ENCODE measurements at places on chromosomes 1 and 21. TPM values are rescaled to one million over a fixed set of nuclear protein-coding genes. Genes with fewer than 3 reads are reported as not detected.

The ANKRD45 gene
- total RNA-seq, result 0.37 TPM

The NOTCH2 gene
- 47.6 TPM for total RNA-seq

The TNNI3K gene
- not detected for total RNA-seq

The NFYC gene
- 51.1 TPM for total RNA-seq

The ARMH1 gene
- not detected for total RNA-seq

DNA sequence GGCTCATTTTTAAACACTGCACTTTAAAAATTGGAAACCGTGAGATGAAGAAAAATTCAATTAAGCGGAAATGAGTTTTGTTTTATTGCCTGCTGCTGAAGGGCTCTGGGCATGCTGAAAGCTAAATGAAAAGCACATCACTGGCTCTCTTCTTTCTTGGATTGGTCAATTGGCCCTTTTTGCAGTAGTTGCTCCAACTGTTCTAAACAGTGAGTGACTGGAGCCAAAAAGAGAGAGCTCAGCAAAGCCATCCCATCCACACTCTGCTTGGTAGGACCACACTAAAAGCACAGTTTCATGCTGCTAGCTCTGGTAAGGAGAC, 48.1 kb downstream of the LHX4 start:
- DNase-seq, result no peak

DNA sequence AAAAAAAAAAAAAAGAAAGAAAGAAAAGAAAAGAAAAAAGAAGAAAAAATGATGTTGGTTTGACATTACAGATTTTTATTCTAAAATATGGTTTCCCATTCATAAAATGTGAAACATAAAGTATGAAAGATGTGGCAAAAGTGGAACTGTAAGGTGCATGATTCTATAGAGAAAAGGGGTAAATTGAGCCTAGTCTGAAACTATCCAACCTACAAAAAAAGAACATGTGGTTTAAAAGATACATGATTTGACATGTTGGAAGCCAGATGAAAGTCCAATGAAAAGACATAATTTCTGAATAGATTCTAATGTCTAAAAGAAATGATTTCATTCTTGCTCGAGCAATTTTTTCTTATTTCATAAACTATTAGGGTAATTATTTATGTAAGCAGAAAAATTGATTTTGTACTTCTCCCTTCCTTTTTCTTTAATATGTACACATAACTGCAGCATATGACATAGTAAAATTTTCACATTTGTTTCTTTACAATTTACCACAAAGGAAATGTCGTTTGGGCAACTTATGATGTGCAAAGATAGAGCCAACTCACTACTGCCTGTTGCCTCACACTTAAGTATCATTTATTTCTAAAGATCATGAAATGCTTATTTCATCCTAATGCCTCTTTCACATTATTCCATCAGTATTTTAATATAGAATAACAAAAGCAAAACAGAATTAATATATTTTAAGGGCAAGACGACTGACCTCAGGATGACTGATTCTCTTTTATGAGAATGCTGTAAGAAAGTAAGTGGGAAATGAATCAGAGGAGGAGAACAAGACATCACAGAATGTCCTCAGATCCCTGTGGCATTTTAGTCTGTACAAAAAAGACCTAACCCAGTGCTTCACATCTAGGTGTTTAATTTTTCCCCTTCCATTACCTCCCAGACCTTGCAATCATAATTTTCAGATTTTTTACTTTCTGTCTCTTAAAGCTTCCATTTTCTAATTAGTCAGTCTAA, 165.8 kb upstream of the HMCN1 start:
- DNase-seq, result no peak

GRCh38 chr1:198175423-198176170, 18.8 kb downstream of the NEK7 start:
- DNase-seq, result no peak

GRCh38 chr1:41749991-41750745, 168.6 kb downstream of the HIVEP3 start:
- DNase-seq, result no peak

DNA sequence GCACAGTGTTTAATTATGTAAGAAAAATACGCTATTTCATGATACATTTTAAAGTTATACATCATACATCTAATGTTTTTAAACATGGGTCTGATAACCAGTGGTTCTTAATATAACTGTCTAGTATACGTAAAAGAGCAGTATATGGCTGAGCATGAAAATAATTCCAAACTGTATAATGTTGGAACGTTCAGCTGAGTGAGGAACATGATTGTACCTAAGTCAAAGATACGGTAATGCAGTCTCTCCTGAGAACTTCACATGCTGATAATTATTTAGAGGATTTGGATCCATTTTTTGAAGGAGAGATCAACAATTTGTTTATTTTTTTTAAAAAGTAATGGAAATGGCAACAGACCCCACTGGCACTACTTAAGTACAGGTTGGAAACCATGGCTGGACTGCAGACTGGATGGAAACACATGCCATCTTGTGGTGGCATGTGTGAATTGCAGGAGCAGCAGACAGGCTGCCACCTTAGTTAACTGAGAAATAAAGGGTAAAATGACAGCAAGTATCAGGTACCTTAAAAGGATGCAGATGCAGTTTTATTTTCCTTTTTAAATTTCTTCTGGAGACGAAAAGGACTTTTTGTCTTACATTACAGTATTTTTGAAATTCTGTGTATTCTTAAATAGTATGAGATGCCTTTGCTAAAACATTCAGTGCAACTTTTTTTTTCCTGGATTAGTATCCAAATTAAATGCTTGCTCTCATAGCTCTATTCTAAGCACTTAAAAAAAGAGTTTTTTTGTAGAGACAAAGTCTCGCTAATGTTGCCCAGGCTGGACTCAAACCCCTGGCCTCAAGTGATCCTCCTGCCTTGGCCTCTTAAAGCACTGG, 73.8 kb downstream of the MTR start:
- DNase-seq, result peak; percentile 69

DNA sequence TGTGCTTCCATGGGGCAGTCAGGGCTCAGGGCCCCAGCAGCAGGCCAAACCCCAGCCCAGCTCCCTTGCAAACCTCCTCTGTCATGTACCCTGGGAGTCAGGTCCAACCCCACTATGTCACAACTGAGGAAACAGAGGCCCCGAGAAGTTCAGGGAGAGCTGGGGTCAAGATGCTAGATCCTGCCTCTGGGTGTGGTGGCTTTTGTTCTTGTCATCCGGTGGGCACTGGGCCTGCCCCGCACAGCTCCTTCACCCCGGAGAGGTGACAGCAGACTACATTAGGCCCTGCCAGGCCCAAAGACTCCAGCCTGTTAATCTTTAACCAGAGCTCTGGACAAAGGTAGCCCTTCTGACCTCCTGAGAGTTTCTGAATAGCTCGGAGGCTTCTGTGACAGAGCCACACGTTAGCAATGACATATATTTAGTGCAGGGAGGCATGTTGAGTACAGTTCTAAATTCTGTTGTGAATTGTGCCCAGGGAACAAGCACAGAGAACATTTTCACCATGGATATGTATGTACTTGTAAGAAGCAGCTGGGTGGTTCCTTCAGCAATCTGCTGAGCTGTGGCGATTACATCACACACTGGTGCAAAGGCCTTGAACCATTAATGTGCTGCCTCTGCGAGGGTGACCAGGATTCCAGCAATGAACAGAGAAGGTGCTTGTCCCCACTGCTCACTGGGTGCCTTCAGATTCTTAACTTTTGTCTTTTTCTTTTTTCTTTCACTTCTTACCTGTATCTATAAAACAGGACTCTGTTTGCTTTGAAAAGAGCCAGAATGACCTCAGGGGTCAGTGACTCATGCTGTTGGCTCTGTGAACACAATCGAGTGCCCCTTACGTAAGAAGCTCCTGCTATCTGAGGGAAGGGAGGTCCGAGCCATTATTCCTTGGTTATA, 102.8 kb downstream of the RHOU start:
- peak; percentile 96 for DNase-seq

DNA sequence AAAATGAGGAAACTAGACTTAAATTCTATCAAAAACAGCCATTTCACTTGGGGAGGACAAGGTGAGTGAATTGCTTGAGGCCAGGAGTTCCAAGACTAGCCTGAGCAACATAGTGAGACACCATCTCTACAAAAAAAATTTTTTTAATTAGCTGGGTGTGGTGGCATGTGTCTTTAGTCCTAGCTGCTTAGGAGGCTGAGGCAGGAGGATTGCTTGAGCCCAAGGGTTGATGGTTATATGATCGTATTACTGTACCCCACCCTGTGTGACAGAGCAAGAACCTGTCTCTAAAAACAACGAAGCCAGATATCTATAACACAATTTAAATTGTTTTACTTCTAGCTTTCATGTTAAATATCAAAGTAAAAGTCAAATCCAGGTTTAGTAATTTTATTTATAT, 126.1 kb upstream of the HP1BP3 start:
- no peak for DNase-seq

DNA sequence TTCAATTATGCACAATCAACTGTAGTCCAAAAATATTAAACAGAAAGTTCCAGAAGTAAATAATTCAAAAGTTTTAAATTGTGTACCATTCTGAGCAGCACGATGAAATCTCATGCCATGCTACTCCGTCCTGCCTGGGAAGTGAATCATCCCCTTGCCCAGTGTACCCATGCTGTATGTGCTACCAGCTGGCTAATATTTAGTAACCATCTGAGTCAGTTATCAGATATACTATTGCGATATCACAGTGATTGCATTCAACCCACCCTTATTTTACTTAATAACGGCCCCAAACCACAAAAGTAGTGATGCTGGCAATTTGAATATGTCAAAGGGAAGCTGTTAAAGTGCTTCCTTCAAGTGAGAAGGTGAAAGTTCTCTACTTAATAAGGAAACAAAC, 56.2 kb downstream of the EVI5 start:
- DNase-seq, result no peak

DNA sequence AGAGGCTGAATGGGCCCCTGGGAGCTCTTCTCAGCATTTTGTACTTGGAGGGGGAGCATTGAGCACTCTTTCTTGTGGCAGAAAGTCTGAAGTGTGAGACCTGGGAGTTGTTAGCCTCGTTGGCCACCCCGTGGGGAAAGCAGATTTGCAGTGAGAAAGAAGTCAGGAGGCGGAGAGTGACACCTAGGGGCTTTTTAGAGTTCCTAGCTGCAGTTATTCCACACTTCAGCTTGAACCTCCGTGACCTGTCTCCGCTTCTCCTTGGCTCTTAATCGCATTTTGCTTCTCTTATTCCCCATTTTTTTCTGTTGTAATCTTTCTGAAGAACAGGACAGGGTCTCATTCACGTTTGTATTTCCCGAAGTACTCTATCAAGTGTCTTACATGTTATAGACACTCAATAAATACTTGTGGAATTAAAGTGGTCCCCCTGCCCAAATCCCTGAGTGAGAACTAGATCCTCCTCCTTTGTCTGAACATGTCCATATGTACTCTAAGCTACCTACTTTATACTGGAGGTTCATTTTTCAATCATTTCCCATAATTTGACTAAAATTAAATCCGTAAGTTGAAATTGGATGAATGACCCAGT, 14.5 kb upstream of the C1orf141 start:
- DNase-seq, result peak; percentile 74

DNA sequence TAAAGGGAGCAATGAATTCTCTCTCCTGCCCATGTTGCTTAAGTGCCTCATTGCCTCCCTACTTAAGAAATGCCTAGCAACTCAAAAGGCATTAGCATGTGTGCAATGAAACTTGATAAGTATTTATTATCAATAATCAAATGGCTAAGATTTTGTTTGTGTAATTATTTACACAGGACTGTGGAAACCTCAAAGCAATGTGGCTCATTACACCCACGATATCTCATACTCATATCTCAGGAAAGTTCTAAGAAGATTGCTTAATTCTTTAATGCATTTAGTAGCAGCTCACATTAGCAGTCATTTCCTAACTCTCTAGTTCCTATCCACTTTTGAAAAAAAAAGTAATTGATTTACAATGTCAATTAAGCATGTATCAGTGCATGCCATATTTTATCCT, 253.3 kb downstream of the DUSP10 start:
- DNase-seq, result no peak

GRCh38 chr1:176559474-176559873, 96.5 kb downstream of the PAPPA2 start:
- no peak for DNase-seq

GRCh38 chr1:173149887-173150286, 57.2 kb downstream of the TNFSF4 start:
- no peak for DNase-seq

DNA sequence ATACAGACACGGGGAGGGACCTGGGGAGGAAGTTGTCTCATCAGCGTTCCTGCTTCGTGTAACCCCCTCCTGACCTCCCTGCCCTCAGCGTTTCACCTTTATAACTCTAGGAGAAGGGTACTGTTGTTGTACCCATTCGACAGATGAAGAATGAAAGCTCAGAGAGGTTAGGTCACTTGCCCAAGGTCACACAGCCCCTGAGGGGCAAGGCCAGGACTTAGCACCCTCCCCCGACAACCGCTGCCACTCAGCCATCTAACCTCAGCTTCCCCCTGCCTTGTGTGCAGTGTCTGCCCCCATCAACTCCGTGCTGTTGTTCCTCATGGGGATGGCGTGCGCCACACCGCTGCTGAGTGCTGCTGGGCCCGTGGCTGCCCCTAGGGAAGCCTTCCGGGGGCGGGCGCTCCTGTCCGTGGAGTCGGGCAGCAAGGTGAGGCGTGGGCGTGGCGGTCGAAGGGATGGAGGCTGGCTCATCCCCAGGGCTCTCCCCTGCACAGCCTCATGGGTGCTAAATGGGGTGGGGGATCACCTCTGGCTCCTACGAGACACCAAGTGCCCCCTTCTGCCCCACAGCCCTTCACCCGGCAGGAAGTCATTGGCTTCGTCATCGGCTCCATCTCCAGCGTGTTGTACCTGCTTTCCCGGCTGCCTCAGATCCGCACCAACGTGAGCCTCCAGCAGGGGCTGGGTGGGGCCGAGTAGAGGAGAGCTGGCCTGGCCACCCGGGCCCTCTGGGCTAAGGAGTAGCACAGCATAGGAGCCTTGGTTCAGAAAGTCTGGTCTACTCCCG, 14.0 kb downstream of the SLC66A1 start:
- DNase-seq, result no peak

Measured in endothelial cell of umbilical vein (primary cell).